ENCODE measurements at places on chromosomes 3 and 15.

DNA sequence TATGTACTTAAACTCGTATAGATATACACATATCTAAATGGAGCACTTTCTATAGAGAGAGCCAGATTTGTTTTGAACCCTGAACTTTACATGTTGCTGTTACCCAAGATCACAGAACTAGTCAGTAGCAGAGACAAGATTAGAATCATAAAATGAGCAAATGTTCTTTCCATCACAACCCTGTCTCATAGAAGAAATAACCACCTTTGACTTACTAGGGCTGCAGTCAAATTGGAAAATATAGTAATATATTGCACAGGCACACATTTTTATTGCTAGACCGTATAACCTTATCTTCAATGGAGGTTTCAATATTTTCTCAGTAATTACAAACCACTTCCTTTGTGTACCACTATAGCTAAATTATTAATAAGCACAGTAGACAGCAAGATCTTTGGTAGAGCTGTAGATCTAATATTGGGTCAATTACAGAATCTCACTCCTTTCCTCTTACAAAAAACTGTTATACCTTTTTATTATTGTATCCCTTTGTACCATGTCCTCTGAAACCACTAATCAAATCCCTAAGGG, 41.5 kb upstream of the TBL1XR1 start:
- no peak for DNase-seq

DNA sequence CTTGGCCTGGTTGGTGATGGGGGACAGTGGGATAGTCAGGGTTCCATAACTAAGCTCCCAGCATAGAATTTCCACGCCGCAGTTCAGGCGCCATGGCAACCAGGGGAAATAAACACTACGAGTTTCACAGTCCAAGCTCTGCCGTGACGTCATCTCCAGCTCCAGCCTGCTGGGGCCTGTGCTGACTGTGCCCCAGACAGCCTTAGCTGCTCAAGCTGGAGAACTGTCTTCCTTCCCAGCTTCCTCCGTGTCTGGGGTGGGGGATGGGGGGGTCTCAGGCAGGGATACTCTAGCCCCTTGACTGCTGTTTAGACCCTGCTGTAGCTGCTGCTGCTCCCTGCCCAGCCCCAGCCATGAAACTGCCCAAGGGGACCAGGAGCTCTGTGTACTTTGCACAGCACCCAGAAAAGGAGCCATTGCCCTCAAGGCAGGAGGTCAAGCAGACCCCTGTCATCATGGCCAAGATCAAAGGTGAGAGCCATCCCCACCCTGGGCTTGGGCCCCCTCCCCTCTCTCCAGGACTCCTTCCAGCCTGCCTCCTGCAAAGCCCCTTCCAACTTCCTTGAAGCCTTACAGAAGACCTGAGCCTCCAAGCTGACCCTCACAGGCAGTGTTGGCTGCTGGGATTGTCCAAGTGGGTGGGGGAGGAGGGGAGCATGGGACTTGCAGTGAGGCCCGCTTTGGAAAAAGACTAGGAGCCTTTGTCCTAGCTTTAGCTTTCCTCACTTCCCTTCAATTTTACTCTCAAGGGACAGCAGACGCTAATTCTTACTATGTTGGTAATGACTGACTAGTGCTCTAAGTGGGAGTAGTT, 11.4 kb upstream of the CSPG4 start:
- DNase-seq: peak; percentile 80

GRCh38 chr3:45120359-45121158, 25.6 kb downstream of the CDCP1 start:
- DNase-seq: no peak

GRCh38 chr15:90987561-90988141, 6.7 kb downstream of the PRC1 start:
- DNase-seq: no peak

All from BE2C (cell line).